ENCODE measurements at places on chromosomes 1 and 21. TPM values are rescaled to one million over a fixed set of nuclear protein-coding genes. Genes with fewer than 3 reads are reported as not detected.

The PRRX1 gene
- 0.96 TPM for polyA plus RNA-seq

The LCE2B gene
- not detected for polyA plus RNA-seq

The RIPK4 gene
- 19.9 TPM for polyA plus RNA-seq

The TMPRSS3 gene
- polyA plus RNA-seq = 3.4 TPM

The CCDC190 gene
- not detected for polyA plus RNA-seq
